ENCODE measurements at places on chromosomes 3 and 15.

DNA sequence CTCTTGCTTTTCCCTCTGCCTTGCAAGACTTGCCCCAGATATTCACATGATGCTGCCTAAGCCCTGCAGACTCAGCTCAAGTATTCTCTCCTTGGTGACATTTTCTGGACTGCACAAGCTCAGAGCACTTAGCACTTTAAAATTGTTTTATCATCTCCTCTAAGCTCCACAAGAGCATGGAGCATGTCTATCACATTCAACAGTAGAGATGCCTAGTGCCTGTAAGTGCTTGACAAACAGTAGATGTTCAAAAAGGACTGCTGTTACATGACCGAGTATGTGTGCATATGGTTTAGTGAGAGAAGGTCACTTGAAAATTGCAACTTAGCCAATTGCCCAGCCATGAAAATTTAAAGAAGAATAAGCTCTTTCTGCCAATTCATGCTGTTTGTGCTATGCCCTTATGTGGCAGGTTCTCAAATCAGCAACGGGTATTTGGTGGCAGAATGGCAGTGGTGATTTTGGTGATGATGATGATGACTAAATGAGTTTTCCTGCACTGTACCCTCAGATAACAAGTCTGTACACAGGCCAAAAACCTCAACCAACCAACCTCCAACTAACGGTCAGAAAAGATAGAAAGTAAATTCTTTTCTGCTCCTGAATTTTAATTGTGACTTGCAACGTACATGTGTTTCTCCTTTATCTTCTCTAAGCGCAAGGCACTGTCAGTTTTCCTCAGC, 647.2 kb upstream of the UBE2E2 start:
- no peak for DNase-seq

- DNase-seq = no peak
Measured at GRCh38 chr15:76840830-76841460, 64.2 kb downstream of the SCAPER start.

DNA sequence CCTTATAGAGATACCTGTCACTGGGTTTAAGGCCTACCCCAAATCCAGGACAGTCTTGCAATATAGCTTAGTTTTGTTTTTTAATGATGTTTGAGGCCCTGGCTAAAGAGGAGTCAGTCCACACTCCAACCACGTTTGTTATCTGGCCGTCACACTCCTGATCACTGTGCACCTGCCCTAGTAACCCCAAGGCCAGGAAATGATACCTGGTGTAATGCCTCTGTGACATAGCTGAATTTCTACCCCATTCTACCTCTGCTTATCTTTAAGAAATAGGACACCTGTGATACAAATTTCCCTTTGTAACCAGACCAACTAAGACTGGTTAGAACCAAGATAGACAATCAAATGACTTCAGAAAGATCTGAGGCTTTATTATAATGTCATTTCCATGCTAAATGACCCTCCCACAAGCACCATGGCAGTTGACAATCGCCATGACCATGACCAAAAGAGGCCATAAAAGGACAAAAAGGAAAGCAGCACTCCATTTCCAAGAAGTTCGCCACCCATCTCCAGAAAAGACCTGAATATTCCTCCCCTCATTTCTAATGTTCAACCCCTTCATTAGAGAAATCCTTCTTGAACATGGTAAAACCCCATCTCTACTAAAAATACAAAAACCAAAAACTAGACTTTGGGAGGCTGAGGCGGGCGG, 4.8 kb upstream of the RTP3 start:
- no peak for DNase-seq

DNA sequence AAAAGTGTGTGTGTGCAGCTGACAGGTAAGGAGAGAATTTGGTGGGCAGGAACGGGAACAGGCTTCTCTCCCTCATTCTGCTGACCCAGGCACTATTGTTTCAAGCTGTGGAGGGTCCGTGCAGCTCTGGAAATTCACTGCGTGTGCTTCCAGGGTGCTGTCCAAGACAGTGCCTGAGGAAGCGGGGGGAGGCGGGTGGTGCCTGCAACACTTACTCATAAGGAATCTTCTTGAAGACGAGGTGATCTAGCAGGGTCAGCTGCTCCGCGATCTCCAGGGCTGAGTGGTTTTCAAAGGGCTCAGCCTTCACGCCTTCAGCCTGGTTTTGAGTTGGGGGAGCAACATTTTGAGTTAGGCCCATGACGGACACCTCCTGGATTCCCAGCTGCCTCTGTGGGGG, 46.6 kb upstream of the CTSH start:
- no peak for DNase-seq

DNA sequence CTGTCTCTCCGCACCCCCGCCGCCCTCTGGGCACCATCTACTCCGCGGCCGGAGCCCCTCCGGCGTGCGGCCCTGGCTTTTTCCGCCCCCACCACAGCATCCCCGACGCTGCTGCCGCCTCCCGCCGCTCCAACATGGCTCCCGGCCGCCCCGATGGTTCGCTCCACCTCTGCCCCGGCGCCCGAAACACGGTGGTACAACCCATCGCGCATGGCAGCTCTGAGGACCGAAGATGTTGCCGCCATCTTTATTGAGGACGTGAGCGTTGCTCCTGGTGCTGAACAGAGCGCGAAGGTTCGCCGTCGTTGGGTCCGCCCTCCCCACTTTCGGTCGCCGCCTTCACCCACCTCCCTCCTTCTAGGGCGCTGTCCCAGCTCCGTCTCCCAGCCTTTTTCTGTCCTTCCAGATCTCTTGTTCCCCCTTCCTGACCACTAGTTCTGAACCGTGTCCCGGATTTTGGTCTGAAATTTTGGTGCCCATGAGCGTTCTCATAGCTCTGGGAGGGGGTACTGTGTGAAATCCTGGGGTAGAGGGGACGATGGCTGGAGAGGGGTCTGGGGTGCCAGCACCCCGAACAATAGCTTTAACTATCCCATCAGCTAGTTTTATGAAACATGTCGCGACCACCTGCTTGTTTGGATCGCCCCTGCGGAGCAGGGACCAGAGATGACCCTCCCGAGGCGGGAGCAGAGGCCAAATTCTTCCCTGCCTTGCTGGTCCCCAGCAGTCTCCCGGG, at the start of gene CELSR3:
CELSR3 (minus strand) TSS at position 134 of the 736 bp plus-strand sequence. CDS start 252 bp downstream, outside the sequence.
- no peak for DNase-seq

GRCh38 chr3:47221798-47222197, 57.9 kb upstream of the SETD2 start:
- no peak for DNase-seq

- no peak for DNase-seq
Measured at GRCh38 chr3:18717598-18717997, 292.5 kb upstream of the SATB1 start.

DNA sequence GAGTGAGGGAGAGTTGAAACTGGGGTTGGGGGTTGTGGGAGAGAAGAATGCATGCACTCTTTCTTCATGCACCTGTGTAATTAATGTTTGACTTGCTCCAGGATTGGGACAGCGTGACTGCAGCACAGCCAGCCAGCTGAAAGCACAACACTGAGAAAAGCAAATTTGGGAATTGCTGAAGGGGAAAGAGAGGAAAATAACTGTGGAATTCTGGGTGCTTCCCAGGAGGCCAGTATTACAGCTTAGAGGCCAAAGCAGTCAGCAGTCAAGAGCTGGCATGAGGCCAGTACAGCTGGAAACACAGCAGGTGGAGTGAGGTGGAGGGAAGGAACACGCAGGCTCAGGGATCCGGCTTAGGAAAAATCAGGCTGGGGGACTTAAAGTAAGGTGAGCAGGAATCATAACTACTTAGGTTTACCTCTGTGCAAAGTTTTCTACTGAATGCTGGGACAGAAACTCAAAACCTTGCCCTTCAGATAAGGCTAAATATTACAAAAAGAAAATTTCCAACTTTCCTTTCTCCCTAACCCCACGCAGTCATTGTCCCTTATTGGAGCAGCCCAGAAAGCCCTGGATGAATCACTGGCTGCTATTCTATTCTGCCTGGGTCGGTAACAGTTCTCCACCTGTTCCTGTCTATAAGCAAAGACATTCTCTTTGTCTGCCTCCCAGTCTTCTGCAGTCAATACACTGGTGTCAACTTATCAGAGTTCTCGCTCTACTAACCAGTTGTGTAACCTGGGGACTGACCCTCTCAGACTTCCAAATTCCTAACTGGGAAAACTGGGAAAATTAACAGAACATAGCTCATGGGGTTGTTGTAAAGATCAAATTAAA, 167.2 kb downstream of the MAGI1 start:
- no peak for DNase-seq

DNA sequence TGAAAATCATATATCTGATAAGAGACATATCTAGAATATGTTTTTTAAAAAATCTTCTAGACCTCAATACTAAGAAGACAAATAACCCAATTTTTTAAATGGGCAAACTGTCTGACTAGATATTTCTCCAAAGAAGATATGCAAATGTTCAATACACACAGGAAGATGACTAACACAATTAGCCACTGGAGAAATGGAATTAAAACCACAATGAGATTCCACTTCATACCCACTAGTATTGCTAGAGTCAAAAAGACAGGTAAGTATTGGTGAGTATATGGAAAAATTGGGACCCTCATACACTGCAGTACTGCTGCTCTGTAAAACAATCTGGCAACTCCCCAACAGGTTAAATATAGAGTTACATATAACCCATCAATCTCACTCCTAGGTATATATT, 33.1 kb upstream of the TOPAZ1 start:
- no peak for DNase-seq

GRCh38 chr15:78951841-78952238, 7.0 kb upstream of the CTSH start:
- DNase-seq = no peak

- peak; percentile 33 for DNase-seq
Measured at GRCh38 chr3:31768479-31769125, 212.5 kb downstream of the OSBPL10 start.

All from activated gamma-delta T cell treated with anti-CD3 and anti-CD28 coated beads, Interleukin-2, amount 50 U/mL, for 16 hours (primary cell).